Breast epithelium (tissue), 4 donors: ENCODE measurements at places on chromosomes 4 and X. TPM values are rescaled to one million over a fixed set of nuclear protein-coding genes. Genes with fewer than 3 reads are reported as not detected.

Gene CFAP99
- total RNA-seq, result 2.0 TPM

GRCh38 chrX:34903316-34903715 is 39.3 kb upstream of the FAM47B start:
- no peaks in the 10 kb centered on the region for H3K27me3 ChIP-seq
- DNase-seq, result no peak
- H3K4me3 ChIP-seq, result no peak overlapping the region
- H3K27ac ChIP-seq, result no peak overlapping the region
- H3K36me3 ChIP-seq, result no peaks in the 10 kb centered on the region

Gene ANAPC4
- total RNA-seq, result 34.6 TPM

DNA sequence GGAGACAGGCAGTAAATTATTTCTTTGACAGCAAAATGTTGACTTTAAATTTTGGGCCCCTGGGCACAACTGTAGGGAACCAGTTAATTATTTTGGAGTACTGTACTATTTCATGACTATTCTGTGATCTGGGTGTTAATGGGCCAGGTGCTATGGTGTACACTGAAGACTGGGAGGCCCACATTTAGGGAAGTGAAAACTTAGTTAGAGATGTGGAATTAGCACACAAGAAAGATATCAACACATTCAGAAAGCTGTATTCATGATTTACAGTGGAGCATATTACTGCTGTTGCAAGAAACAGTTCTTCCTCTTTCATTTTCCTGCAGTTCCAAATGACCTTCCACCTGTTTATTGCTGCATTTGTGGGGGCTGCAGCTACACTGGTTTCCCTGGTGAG is 12.4 kb downstream of the PLP1 start:
- H3K27me3 ChIP-seq, result peaks cover 78% of the 10 kb centered on the region
- no peaks in the 10 kb centered on the region for H3K36me3 ChIP-seq
- no peak for DNase-seq
- no peak overlapping the region for H3K4me3 ChIP-seq
- no peak overlapping the region for H3K27ac ChIP-seq

Gene GAGE12F
- not detected for total RNA-seq

- H3K36me3 ChIP-seq, result no peaks in the 10 kb centered on the region
- DNase-seq, result no peak
- no peaks in the 10 kb centered on the region for H3K27me3 ChIP-seq
- H3K27ac ChIP-seq, result no peak overlapping the region
- no peak overlapping the region for H3K4me3 ChIP-seq
These were observed 162.9 kb upstream of the PGRMC2 start for GRCh38 chr4:128450326-128451120.

Gene MID1
- 10.8 TPM for total RNA-seq

DNA sequence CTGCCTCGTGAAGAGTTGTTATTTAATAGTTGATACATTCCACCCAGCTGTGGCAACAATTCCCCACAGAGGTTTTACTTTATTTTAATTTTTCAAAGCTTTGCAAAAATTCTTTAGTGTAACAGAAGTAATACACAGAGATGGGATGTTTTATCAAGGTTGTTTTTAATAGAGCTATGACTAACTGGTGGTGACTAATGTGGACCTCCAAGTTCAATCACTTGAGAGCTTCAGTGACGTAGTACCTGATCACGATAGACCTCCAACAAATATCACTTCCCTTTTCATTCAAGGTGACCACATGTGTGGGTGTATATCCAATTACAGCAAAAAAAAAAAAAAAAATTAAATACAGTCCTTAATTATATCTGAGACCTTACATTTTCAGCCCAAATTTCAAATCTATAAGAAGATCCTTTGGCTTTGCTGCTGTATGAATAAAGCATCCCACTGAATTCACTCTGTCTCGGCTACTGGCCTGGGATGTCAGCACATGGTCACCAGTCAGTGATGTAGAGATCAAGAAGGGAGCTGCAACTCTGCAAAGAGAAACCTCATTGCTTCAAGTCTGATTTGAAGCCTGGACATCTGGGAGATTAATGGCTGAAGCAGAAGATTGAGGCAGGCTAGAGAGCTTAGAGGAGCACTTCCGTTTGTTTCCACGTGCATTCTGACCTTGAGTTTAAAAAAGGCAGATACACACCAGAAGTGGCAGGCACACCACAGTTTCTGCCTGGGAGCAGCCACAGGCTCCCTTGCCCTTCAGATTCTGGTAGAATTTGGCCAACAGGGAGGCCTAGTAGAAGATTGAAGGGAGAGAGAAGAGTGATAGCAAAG is 345.9 kb upstream of the NOCT start:
- H3K4me3 ChIP-seq, result no peak overlapping the region
- DNase-seq, result no peak
- no peaks in the 10 kb centered on the region for H3K27me3 ChIP-seq
- H3K4me1 ChIP-seq, result no peaks in the 10 kb centered on the region
- H3K36me3 ChIP-seq, result no peaks in the 10 kb centered on the region

DNA sequence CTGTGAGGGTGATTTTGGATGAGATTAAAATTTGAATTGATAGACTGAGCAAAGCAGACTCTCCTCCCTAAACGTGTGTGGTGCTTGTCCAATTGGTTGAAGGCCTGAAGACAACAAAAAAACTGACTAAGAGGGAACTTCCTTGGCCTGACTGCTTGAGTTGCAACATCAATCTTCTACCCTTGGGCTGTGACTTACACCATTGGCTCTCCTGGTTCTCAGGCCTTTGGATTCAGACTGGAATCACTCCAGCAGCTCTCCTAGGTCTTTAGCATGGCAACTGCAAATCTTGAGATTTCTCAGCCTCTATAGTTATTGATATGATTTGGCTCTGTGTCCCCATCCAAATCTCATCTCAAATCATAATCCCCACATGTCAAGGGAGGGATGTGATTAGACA is 49.7 kb upstream of the IGFBP7 start:
- H3K36me3 ChIP-seq, result no peaks in the 10 kb centered on the region
- H3K27me3 ChIP-seq, result no peaks in the 10 kb centered on the region
- no peak overlapping the region for H3K4me3 ChIP-seq
- H3K4me1 ChIP-seq, result no peaks in the 10 kb centered on the region
- DNase-seq, result no peak
- H3K27ac ChIP-seq, result no peak overlapping the region

DNA sequence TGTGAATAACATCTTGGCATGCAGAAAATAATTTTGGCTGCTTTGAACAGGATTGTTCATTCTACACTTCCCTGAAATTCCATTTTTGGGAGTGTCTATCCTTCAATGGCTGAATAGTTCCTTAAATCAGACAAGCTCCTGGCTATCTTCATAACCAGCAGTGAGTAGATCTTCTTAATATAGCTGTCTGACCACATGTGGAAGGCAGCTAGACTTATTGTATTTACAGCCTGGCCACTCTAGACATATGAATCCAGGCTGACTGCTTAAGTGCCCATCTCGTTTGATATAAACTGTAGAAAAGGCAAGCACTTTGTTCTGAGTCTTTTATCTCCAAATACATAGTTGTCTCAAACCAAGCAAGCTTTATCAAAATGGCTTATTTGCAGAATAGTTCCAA is 40.0 kb downstream of the PWWP3B start:
- no peaks in the 10 kb centered on the region for H3K36me3 ChIP-seq
- no peak overlapping the region for H3K27ac ChIP-seq
- peaks cover 46% of the 10 kb centered on the region for H3K27me3 ChIP-seq
- no peak overlapping the region for H3K4me3 ChIP-seq
- no peaks in the 10 kb centered on the region for H3K4me1 ChIP-seq

- no peaks in the 10 kb centered on the region for H3K27me3 ChIP-seq
- no peak overlapping the region for H3K27ac ChIP-seq
- H3K4me1 ChIP-seq, result no peaks in the 10 kb centered on the region
These were observed 277.1 kb upstream of the DIAPH2 start for GRCh38 chrX:96407501-96407900.

Gene GYG2
- 23.1 TPM for total RNA-seq

DNA sequence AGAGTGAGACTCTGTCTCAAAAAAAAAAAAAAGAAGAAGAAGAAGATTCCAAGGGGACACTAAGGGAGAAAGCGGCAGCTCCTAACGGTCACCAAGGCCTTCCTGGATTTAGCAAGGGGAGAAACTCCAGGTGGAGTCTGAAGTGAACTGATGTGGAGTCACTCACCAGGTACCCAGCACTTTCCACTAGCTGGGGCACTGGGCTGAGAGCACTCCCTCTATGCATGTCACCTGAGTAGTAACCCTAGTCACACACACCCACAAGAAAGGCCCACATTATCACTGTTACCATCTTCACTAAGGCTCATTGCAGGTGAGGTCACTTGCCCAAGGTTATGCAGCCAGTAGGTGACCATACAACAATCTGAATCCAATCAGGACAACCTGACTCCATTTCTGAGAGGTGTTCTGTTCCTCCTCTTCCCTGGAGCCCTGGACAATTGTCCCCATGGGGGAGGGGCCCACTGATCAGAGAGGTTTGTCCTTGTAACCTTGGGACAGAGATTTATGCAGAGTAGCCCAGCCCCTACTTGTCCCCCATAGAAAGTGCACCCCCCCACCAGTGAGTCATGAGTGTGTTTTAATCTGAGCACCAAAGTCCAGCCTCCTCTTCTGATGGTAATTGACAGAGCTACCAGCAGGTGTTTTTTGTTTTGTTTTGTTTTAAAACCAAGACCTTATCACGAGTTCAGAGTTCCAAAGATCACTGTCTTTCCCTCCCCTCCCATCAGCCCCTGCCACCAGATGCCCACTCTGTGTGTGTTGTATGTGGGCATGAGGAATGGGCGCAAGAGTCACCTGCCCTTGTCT is 5.9 kb upstream of the SASH3 start:
- no peak overlapping the region for H3K4me3 ChIP-seq
- no peaks in the 10 kb centered on the region for H3K4me1 ChIP-seq
- no peaks in the 10 kb centered on the region for H3K27me3 ChIP-seq
- H3K27ac ChIP-seq, result no peak overlapping the region
- H3K36me3 ChIP-seq, result no peaks in the 10 kb centered on the region

DNA sequence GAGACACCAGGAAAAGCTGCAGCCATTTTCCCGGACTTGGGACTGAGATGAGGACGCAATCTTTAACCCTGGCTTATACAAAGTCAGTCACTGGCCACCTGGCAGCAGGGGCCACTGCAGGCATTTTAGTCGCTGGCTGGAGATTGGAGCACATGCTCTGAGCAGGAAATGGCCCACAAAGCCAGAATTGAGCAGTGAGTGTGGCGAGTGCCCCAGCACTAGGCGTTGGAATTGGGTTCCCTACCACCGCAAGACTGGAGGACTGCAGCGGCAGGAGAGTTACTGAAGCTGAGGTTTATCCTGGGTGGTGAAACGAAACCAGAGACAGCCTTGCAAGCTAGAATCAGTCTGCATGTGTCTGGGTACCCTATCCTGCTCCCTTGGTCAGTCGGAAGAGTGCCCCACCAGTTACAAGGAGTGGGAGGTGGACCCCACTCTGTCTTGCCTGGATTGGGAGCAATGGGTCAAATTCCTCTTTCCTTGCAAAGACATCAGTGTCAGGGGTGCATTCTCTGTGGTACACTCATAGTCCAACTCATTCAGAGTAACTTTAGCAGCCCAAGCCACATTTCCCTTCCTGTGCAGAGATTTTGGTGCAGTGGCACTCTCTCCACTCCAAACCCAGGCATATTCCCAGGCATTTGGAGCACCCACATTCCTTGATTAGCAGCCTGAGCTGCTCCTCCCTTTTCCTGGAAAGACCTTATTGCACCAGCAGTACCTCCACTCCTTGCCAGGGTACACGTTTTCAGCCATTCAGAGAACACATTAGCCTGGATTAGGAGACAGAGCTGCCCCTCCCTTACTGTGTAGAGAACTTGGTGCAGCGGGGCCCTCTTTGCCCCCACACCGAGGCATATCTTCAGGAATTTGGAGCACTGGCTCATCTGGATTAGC is 36.7 kb upstream of the PLK4 start:
- DNase-seq, result no peak
- no peaks in the 10 kb centered on the region for H3K36me3 ChIP-seq
- no peak overlapping the region for H3K27ac ChIP-seq
- no peak overlapping the region for H3K4me3 ChIP-seq
- no peaks in the 10 kb centered on the region for H3K27me3 ChIP-seq

DNA sequence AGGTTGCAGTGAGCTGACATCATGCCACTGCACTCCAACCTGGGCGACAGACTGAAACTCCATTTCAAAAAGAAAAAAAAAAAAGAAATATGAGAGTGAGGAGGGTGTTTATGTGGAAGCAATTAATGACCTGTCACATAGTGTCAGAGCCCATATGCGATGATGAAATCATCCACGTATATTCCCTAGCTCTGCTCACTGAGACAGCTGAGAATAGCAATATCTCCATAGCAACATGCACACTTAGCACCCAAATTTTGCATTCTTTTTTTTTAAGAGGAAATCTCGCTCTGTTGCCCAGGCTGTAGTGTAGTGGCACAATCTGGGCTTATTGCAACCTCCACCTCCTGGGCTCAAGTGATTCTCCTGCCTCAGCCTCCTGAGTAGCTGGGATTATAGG is 31.5 kb upstream of the OPHN1 start:
- H3K27me3 ChIP-seq, result no peaks in the 10 kb centered on the region
- H3K4me3 ChIP-seq, result no peak overlapping the region
- H3K4me1 ChIP-seq, result no peaks in the 10 kb centered on the region
- no peak for DNase-seq
- H3K36me3 ChIP-seq, result no peaks in the 10 kb centered on the region

GRCh38 chr4:87120010-87120409 is 100.4 kb downstream of the KLHL8 start:
- H3K27ac ChIP-seq, result peak overlapping the region; percentile 76
- H3K4me3 ChIP-seq, result no peak overlapping the region
- DNase-seq, result no peak
- peaks cover 7% of the 10 kb centered on the region for H3K4me1 ChIP-seq
- H3K36me3 ChIP-seq, result peaks cover 10% of the 10 kb centered on the region

DNA sequence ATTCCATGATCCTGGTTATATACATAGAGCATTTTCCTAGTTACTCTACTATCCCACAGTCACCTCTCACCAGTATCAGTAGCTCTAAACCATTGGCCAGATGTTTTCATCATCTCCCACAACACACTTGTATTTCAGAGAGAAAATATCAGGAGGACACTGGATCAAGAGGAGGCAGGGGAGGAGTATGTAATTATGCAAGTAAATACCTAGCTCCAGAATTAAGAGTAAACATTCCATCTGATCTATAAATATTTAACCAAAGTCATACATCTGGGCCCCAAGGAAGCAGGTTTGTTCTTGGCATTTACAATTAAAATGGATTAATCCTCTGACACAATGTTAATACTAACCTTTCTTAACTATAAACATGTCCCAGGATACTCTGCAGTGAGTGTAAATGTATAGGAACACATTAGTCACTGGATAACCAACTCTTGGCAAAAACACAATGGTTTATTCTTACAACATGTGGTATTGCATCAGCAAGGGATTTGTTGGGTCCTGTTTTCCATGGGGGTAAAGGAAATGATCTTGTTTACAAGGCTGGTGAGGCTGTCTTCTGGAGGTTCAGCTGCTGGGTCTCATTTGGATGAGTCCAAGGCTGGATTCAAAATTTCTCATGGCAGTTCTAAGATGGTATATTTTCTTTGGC is 170.1 kb downstream of the ATG4A start:
- peaks cover 66% of the 10 kb centered on the region for H3K27me3 ChIP-seq
- no peak overlapping the region for H3K27ac ChIP-seq
- no peaks in the 10 kb centered on the region for H3K4me1 ChIP-seq

GRCh38 chr4:26985873-26986272 is 125.2 kb downstream of the STIM2 start:
- H3K27me3 ChIP-seq, result no peaks in the 10 kb centered on the region
- DNase-seq, result no peak
- H3K36me3 ChIP-seq, result no peaks in the 10 kb centered on the region
- no peak overlapping the region for H3K27ac ChIP-seq
- no peaks in the 10 kb centered on the region for H3K4me1 ChIP-seq

Gene UGT2B11
- 4.0 TPM for total RNA-seq

Gene CHIC2
- 33.9 TPM for total RNA-seq

- H3K27me3 ChIP-seq, result no peaks in the 10 kb centered on the region
- H3K4me1 ChIP-seq, result no peaks in the 10 kb centered on the region
- DNase-seq, result no peak
- H3K4me3 ChIP-seq, result no peak overlapping the region
- no peak overlapping the region for H3K27ac ChIP-seq
- H3K36me3 ChIP-seq, result no peaks in the 10 kb centered on the region
These were observed 128.5 kb downstream of the ZNF330 start for GRCh38 chr4:141349236-141349635.

Gene SCRG1
- total RNA-seq, result under 0.01 TPM
